ENCODE measurements at places on chromosomes 13 and 19.

GRCh38 chr13:37476874-37477273 lies 121.7 kb downstream of the POSTN start:
- peak; percentile 28 for DNase-seq

- DNase-seq, result no peak
These were observed 53.7 kb downstream of the ATP7B start for GRCh38 chr13:51957377-51958216.

- DNase-seq, result no peak
These were observed 253.0 kb downstream of the IRS2 start for GRCh38 chr13:109533350-109533749.

DNA sequence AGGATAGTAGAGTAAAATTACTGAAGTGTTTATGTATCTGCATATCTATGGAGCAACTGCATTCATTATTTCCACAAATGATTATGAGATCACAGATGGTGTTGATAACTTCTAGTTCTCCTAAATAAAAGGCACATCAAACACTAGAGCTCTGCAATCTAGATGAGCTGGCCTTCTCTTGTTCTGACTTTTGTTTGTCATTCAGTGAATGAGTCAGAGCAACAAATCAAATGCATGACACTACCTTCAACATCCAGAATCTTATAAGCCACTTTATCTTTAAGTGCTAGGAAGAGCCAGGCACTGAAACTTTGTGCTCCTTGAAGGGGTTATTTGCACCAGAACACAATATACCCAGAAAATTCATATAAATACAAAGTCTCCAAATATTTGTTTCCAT lies 456.0 kb downstream of the PCDH17 start:
- DNase-seq, result no peak

DNA sequence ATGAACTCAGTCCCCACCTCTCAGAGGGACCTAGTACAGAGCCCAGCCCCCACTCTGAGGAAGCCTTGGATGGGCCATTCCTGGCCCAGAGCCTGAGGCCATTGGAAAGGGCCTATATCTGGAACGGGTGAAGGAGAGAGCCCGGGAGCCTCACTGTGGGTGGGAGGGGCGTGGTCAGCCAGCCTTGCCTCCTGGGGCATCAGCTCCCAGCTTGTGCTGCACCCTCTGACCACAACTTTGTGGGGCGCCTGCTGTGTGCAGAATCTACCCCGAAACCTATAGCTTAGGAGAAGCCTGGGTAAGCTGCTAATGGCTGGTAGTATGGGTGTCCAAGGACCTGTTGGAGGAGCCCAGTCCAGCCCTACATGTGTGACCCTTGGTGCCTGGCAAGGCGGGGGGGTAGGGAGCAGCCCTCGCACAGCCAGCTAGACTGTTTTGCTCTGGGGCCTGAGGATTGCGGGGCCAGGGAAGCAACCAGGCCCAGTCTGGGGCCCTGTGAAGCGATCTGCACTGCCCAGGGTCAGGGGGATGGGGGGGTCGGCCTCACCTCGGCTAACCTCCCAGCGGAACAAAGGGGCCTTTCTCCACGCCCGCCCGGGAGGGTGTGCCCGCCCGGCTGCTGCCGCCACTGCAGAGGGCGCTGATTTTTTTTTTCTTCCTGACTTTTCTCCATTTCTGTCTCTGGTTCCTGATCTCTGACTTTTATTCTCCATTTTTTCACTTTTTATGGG lies 42.3 kb downstream of the LYL1 start:
- DNase-seq, result peak; percentile 19

- no peak for DNase-seq
These were observed at the start of gene DGKH for GRCh38 chr13:42048342-42048683. TSS of gene DGKH (plus strand) at chr13:42048648. CDS start at chr13:42048774, 126 bp downstream.

DNA sequence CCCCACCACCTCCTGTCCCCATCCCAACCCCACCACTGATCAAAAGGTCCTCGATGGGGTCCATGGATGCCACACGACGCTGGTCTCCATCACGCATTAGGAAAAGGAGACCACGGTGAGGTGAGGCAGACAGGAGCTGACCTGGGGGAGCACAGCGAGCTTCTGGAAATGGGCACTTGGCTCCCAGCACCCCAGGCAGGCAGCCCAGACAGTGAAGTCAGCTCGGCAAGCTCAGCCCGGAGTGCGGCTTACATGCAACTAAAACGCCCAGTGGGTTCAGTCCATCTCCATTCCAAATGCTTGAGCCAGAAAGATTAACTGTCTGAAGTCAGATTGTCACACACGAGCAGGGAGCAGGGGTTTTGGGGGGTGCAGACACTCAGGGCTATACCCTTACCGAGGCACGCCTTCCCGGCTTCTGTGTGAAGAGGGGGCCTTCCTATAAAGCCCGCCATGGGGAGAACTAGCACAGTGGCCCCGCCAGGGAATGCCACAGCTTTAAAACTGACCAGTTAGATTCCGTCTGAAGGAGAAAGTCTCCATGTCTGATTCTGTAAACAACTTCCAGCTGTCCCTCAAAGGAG lies 79.4 kb downstream of the SPACA7 start:
- no peak for DNase-seq

GRCh38 chr19:17775245-17775927 lies 19.6 kb upstream of the B3GNT3 start:
- peak; percentile 41 for DNase-seq

DNA sequence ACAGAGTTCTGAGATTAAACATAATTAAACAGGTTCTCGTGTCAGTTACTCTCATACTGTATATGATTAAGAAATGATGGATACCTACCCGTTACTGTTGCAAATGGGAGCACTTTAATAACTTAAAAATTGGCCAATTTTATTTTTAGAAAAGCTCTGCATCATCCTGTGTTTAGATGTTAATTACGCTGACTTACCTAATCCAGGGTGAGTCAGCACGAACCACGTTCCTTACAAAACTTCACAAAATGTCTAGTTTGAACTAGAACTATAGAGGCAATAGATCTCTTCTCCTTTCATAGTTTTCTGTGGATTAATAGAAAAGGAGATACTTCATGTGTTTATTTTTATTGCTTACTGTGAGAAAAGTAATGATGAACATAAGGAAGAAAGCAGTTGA lies 363.9 kb downstream of the MYO16 start:
- no peak for DNase-seq

DNA sequence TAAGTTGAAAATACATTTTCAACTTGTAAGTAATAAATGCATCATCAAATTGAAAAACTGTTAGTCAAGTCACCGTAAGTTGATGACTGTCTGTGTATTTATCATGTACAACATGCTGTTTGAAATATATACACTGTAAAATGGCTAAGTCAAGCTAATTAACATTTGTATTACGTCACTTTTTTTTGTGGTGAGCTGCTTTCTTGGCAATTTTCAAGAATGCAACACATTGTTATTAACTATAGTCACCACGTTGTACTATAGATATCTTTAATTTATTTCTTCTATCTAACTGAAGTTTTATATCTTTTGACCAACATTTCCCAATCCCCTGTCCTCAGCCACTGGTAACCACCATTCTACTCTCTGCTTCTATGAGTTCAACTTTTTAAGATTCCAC lies 57.0 kb downstream of the RBM26 start:
- no peak for DNase-seq

GRCh38 chr19:14474827-14475226 lies 327 bp downstream of the PTGER1 start:
- no peak for DNase-seq

- no peak for DNase-seq
These were observed 802.1 kb upstream of the SLITRK6 start for GRCh38 chr13:86601351-86601750.

DNA sequence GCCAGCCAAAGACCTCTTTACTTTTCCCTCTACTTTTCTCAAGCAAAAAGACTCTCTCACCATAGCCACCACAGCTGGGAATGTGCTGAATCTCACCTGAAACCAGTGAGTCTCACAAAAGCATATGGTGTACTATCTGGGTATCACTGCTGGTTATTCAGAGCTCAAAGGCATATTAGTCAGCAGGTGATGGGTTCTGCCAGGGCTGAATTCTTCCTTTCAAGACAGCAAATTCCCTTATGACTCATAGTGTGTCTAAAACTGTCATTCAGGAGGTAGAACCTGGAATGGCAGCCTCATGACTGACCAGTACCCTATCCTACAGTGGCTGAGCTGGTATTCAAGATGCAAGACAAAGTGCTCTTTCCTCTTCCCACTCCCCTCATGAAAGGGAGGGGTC lies 2859.1 kb downstream of the PCDH9 start:
- no peak for DNase-seq

DNA sequence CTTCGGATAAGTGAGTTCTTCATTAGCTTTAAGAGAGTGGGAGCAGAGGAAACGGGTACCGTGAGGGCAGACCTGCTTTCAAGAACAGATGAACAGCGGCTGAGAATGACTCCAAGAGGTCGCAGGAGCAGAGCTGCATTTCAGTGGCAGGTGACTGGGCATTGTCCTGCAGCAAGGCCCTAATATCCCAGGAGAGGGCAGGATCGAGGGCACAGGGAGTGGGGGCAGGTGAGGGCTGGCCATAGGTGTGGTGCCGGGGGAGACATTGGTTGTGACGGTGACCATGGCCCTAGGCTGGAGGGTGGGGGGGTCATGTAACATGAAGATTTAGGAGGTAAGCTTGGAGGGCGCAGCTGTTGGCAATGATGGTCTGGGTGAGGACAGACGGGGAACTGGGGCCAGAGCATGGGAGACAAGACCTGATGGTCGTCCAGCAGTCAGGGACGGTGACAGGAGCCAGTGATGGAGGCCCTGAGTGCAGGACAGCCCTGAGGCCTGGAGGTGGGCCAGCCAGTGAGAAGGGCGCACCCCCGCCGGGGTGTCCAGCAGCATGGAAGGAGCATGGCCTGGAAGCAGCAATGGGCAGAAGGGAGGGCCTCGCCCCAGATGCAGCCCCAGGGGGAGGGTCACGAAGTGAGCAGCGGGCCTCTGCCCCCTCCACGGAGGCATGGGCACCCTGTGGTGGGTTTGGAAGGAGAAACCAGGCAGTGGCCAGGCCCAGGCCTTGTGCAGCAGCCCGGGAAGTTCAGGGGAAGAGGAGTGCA lies 29.2 kb upstream of the LAMP1 start:
- DNase-seq, result no peak

- no peak for DNase-seq
These were observed 207.3 kb downstream of the TEX29 start for GRCh38 chr13:111527614-111528229.

DNA sequence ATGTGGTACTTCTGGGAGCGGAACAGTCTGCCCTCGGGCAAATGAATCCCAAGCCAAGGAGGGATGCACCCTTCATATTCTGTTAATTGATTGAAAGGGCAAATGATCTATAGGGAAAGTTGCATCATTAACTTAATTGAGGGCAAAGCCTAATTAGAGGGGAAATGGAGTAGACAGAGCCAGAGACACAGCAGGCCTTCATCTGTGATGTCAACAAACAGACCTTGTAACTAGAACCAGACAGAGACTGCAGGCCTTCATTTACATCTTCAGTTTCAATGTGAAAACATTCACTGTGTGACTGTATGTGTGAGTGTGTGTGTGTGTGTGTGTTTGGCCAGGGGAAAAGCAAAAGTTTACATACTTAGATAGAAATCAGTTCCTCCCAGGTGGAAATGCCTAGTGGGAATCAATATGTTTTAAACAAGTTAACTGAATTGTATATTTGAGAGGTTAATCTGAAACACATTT lies 126.4 kb downstream of the SPRY2 start:
- no peak for DNase-seq

- DNase-seq, result no peak
These were observed 142.2 kb downstream of the RXFP2 start for GRCh38 chr13:31881495-31881882.

DNA sequence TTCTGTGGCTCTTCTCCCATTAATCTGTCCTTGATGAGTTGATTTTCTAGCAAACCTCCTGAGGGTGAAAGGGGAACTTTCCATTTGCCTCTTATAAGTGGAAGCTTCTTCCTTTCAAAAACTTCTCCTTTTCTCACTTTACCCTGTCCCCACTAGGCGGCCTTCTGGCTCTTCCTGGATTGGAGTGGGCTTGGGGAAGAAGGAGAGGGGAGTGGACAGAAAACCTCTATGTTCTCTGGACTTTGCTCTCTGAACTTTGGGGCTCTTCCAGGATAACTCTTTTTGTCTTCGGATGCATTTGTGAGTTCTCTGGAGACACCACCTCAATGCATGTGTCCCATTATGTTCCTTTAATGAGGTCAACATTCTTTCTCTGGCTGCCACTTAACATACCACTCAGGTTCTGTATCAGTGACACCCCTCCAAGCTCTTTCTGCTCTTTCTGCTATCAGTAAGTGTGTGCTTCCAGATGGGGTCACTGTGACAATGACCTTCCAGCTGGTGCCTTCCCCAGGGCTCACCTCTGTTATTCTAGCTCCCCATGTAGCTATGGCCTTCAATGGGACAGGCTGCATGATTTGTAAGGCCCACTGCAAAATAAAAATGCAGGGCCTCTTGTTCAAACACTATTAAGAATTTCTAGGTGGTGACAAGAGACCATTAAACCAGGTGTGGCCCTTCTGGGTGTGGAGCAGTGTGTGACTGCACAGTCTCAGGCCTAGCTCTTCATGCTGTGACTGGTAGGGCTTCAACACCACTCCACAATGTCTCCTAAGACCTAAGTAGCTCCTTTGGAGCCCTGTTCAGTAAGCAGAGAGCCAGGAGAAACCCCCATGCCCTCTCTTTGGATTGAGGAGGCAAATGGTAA lies 389.2 kb downstream of the EFNB2 start:
- DNase-seq, result no peak

- DNase-seq, result peak; percentile 42
These were observed 933 bp downstream of the TFPT start for GRCh38 chr19:54114340-54115108.

GRCh38 chr13:48816700-48817099 lies 159.0 kb upstream of the FNDC3A start:
- DNase-seq, result no peak

DNA sequence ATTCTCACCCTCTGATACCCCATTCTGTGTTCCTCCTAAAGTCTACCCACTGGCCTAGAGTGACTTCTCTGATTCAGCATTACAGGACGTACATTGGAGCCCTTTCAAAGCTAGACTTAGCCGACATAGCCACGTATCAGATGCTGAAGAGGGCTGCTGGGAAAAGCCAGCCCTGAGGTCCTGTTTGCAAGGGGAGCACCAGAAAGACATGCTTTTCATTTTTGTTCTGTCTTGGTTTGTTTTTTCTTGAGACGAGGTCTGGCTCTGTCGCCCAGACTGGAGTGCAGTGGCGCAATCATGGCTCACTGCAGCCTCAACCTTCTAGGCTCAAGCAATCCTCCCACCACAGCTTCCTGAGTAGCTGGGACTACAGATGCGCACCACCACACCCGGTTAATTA lies 6.3 kb upstream of the ZSWIM4 start:
- DNase-seq, result peak; percentile 72

GRCh38 chr19:1882089-1882785 lies 3.1 kb downstream of the ABHD17A start:
- no peak for DNase-seq

- DNase-seq, result no peak
These were observed 1586.0 kb upstream of the PRR20A start for GRCh38 chr13:55554741-55555140.

GRCh38 chr13:108779308-108779707 lies 149.9 kb downstream of the MYO16 start:
- DNase-seq, result no peak

GRCh38 chr13:98827449-98827848 lies 75.0 kb upstream of the SLC15A1 start:
- no peak for DNase-seq

- no peak for DNase-seq
These were observed 1.9 kb downstream of the IRF2BP1 start for GRCh38 chr19:45883881-45884681.

All from fibroblast of pulmonary artery (primary cell).